Anterior cingulate cortex (tissue), 58 donors: ENCODE measurements at places on chromosomes 6 and 20.

DNA sequence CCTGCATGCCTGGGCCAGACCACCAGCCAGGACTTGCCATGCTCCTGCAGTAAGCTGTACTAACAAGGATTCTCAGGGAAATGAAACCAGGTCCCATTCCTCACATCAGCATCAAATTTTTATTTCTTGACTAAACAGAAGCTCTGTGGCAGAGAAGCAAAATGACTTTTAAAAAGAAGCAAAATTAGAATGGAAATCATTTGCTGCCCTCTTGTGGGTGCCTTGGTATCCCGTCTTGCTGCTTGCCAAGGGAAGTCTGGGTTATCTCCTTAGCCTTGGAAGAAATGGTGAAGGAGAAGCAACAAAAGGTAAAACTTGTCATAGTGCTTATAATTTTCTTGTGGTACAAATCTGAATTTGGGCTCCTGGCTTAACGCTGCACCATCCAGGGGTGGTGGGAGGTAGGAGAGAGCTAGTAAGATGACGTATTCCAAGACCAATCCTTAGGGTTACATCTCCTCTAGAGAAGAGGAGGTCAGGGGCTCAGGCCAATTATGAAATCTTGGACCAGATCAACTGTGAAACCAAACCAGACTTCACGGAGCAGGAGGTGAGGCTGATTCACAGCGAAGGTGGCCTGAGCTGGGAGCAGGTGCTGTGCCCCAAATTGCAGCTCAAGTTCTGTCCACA, 107.5 kb downstream of the FAXC start:
- no peak for DNase-seq

DNA sequence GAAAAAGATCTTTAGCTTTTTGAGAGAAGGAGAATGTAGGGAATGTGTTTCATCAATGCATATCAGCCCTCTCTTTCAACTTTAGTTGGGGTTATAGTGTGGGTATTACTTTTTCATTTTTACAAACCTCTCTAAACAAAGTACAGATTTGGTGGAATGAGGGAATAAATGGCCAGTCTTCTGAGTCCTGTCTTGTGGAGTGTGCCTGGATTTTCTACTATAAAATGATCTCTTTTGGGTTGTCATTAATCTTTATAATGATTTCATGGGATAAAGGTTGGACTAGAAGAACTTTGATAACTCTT, 209.3 kb downstream of the RNF144B start:
- no peak for DNase-seq

DNA sequence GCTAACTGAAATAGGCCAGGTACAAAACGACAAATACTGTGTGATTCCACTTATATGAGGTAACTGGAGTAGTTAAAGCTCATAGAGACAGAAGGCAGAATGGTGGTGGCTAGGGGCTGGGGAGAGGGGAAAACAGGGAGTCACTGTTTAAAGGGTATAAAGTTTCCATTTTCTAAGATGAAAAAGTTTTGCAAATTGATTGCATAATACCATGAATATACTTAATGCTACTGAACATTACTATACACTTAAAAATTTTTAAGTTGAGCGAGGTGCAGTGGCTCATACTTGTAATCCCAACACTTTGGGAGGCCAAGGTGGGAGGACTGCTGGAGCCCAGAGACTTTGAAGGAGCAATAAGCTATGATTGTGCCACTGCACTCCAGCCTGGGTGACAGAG, 138.6 kb upstream of the ARID1B start:
- no peak for DNase-seq

- no peak for DNase-seq
Measured at GRCh38 chr6:111745636-111746035, 127.6 kb downstream of the FYN start.

- peak; percentile 59 for DNase-seq
Measured at GRCh38 chr6:108559884-108560462, 744 bp upstream of the FOXO3 start.
